Sciatic nerve (tissue), 2 donors: ENCODE measurements at places on chromosomes 1 and 21.

DNA sequence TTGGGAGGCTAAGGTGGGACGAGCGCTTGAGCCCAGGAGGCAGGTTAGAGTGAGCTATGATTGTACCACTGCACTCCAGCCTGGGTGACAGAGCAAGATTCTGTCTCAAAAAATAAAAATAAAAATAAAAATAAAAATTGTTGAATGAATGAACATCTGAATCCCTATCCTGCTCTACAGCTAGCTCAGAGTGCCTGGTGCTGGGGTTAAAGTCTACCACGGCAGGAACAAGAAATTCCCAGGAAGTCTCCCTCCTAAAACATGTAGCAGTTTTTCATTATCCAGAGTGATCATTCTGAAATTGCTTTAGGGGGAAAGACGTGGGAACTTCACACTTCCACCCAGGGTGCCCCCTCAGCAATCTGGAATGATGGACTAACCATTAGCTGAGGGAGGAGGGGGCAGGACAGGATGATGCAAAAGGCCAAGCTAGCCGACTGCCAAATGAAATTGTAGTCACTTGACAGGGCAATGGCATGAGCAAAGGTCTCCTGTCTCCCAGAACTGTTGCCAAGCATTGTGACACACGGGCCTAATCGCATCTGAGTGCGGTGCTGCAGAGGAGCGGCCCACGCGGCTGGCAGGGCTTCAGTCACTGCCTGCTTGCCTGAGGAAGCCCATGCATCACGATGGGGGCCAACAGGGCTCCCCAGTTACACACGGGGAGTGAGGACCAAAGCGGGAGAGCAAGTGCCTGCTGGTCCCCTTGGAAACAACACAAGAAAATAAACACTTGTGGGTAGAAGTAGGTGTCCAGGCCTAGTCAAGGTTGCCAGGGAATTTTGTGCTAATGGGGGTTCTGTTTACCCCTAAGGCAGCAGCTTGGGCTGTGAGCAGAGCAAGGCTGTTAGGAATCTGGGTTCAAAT lies 85.7 kb downstream of the NENF start:
- DNase-seq, result no peak

DNA sequence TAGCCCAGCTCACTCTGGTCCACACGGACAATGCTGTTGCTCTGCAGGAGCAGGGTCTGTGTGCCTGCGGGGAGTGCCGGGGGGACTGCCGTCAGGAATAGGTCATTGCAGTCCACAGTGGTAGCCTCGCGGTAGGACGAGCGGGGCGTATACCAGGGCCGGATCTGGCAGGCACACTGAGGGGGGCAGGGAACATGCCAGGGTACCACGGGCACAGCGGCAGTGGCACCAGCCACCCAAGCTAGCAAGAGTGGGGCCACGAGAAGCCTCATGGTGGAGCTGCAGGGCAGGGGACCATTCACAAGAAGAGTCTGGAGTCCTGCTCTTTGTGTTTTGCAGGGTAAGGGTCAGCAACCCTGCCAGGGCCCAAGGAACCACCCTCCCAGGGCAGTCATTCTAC lies 65.8 kb downstream of the LRRN2 start:
- DNase-seq, result no peak

- no peak for DNase-seq
These were observed 173.0 kb downstream of the ADGRL4 start for GRCh38 chr1:78833491-78833890.

DNA sequence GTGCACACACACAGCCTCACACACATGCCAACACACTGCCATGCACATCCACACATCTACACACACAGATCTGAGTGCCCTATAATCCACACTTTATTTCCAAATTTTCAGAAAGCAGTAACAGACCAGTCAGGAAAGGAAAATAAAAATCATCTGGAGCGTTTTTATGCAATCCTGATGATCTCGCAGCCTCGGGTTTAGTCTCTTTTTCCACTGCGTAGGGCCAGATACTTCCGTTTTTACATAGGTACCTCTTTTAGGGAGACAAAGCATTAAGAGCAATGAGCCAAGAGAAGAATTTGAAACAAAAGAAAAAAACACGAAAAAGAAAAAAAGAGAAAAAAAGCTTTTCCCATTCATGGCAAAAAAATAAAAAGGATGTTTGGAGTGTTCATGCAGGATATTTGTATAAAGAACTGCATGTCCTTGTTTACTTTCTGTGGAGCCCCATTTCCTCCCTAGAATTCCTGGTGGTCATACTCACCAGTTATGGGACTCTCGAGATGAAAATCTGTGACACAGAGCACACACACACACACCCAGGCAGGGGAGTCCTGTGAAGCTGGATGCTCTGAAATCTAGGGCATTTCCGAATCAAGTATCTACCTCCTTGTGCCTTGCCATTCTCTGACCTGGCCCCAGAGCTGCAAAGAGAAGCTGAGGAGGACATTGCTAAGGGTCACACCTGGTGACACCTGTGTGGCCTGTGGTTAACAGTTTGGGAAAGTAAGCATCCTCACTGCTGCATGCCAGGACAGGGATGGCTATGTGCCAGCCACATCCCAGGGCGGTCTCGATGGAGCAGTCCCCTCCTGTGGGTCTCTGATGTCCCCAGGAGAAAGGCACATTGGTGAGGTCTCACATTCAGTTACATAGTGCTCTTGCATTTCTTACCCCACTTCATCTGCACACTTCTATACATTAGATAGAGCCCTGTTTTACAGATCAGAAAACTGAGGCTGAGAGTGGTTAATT lies 83.6 kb downstream of the RUNX1 start:
- no peak for DNase-seq

DNA sequence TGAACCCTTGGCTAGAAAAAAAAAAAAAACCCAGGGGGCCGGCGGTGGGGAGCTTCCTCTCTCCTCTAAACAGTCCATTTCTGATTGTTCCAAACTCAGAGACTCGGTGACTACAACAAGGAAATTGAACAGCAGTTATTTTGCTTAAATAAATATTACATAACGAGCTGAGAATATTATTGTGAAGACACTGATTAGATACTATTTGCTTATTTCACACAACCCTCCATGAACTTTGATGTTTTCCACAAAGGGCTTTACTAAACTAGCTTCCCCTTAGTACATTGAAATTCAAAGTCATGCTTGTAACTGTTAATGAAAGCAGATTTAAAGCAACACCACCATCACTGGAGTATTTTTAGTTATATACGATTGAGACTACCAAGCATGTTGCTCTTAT lies at the start of gene CFHR5:
Gene CFHR5, plus strand, starts transcription at position 279 of the 400 bp plus-strand sequence. Its CDS starts 109 bp downstream, at position 388.
- DNase-seq, result no peak
